Fibroblast of skin of right quadriceps (primary cell): ENCODE measurements at places on chromosomes 13 and 19.
A peak's percentile ranks its signal among the peaks of the same experiment; 100 is the strongest.

DNA sequence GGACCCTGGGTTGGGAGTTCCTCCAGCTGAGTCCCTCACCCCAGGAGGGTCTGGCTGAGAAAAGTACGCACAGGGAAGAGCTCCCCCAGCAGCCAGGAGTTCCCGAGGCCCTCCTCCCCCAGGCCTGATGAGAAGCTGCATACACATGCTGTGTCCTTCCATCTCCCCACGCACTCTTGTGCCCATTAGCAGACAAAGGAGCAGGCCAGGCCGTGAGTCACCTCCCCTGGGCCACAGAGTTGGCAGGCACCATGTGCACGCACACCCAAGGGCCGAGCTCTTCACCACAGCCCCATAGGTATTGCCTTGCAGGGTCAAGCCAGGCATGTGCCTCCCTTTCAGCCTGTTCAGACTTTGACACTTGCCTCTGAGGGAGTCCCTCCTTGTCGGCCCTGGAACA lies 17.5 kb downstream of the MAU2 start:
- no peak for DNase-seq

DNA sequence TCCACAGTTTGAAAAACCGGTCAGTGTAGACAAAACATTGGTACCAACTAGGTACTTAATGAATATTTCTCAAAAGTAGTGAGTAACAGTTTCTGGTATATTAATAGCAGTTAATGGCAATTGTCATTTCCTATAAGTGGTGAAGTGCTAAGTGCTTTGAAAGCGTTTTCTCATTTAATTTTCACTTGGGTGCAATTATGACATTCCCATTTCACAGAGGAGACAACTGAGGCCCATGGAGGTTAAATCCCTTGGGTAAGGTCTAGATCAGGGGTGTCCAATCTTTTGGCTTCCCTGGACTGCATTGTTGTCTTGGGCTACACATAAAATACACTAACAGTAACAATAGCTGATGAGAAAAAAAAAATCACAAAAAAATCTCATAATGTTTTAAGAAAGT lies 687 bp upstream of the SYT3 start:
- no peak for DNase-seq

GRCh38 chr19:3227054-3227626 lies 2.7 kb downstream of the CELF5 start:
- no peak for DNase-seq

DNA sequence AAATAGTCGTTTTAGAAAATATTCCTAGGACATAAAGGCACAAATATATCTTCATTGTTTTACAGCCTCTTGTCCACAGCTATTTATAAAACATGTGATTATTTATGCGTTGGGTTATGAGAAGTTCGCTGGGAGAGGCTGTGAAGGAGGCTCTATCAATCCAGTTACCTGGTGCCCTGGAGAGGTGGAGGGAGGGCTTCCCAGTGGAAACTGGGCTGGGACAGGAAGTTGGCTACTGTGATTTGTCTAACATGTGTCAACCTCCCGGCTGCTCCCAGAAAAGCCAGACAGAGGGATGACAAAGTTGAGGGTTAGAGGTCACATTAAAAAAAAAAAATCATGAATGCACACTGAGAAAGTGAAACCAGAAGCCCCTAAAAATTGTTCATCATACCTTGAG lies 346.5 kb downstream of the ZNF536 start:
- peak; percentile 4 for DNase-seq

GRCh38 chr13:97280478-97280877 lies 58.3 kb downstream of the MBNL2 start:
- DNase-seq = no peak

GRCh38 chr13:28373810-28374209 lies 121.1 kb downstream of the FLT1 start:
- no peak for DNase-seq

GRCh38 chr13:44267980-44268379 lies 105.6 kb upstream of the SERP2 start:
- peak; percentile 70 for DNase-seq

GRCh38 chr13:77980592-77980991 lies 62.0 kb upstream of the EDNRB start:
- peak; percentile 78 for DNase-seq

DNA sequence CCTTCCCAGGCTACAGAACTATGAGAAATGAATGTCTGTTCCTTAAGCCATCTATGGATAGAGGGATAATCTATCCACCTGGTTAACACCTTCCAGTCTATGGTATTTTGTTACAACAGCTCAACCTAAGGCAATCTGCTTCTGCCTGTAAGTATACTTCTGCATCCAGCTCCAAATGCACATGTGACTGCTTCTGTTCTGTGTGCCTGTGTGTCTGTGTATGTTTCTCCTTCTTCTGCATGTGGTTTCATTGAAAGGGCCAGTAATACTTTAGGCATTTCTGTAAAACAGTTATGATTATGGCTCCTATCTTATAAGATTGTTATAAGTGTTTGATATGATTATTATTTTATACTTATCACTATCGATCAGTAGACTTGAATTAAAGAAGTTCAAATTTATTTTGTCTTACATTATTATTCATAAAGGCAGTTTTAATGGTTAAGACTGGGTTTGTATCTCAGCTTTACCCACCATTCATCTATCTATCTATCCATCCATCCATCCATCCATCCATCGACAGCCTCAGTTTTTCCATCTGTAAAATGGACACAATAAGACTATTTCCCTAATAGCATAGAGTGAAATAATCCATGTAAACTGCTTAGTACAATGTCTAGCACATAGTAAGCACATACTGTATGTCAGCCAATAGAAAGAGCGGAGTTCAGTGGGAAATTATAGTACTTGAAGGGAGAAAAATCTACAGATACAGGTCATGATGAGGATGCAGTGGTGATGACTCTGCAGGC lies 37.5 kb upstream of the TM9SF2 start:
- DNase-seq = no peak

DNA sequence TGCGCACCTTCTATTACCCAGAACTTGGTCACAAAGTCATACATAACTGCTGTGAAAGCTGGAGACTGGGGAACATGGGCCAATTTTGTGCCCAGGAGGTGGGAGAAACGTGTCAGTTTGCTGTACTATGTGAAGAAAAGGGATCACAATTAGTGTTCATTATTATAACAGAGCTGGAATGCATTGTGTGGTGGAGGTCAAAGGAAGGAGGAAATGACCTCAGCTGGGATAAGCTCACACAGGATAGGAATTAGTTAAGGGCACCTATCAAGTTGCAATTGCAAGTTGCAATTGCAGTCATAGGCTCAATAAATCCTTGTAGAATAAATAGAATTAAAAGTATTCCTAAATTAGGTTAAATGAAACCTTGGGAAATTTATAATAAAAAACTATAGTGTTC lies 103.9 kb upstream of the OBI1 start:
- DNase-seq = no peak

DNA sequence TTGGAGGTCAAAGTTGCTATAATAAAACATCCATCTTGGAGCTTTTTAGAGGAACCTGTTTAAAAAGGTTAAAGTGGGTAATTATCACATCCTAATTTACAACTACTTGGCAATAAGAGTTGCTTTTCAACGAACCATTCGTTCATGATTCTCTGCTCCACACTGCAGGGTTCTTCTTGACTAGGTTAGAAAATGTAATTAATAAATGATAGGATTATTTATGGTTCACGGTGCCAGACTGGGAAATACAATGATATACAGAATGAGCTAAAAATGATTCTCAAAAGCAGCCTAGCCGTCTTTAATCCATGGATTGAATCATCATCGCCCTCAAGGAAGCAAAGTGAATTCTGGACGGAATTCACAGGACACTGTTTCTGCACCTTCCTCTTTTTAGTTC lies 291.2 kb downstream of the TEX29 start:
- DNase-seq = no peak
